Esophagus squamous epithelium (tissue), 5 donors: ENCODE measurements at places on chromosomes 2 and 18.

- no peak for DNase-seq
Observed at GRCh38 chr18:54641734-54642133, 50.7 kb downstream of the DYNAP start.

DNA sequence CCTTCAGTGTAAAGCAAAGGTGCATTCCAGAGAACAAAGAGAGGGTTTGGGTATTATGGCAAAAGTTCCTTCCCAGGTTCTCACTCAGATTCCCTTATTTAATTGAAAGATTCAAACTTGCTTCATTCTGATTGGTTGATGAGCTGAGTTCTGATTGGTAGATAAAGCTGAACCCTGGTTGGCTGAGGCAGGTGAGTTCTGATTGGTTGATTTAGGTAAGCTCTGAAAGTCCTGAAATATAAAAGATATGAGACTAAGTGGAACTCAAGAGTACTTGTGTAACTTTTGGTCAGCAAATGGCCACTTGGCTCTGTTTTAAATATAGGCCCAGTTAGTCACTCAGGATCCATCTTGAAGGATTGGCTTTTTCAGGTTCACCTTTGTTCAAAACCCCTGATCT lies 99.8 kb upstream of the FBXO11 start:
- no peak for DNase-seq

- no peak for DNase-seq
Observed at GRCh38 chr2:232652505-232652851, 19.1 kb downstream of the EFHD1 start.

GRCh38 chr18:22829781-22830180 lies 103.3 kb upstream of the RBBP8 start:
- no peak for DNase-seq

- DNase-seq: no peak
Observed at GRCh38 chr18:36650906-36651305, 177.9 kb downstream of the TPGS2 start.

- DNase-seq: no peak
Observed at GRCh38 chr2:8501061-8501720, 180.7 kb upstream of the ID2 start.

- DNase-seq: no peak
Observed at GRCh38 chr2:3186766-3187165, 190.9 kb downstream of the EIPR1 start.

- DNase-seq: no peak
Observed at GRCh38 chr18:55079481-55080355, 120.5 kb upstream of the CCDC68 start.

DNA sequence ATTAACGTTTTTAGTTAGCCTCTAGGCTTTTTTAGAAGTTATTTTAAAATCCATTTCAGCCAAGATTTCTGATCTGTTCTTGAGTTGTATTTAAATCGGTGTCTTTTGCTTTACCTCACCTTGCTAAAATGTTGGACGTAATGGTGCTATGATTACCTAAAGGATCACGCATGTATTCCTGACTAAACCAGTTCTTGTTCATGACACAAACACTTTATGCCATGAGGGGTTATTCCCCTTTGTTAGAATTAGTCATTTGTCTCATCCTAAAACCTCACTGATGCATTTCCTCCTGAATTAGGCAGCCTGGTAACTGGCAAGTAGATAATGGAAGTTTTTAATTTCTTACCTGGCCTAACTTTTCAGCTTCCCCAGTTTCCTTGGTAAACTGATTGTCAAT lies 185.4 kb upstream of the TANK start:
- no peak for DNase-seq

- no peak for DNase-seq
Observed at GRCh38 chr2:153770359-153770991, 101.2 kb upstream of the GALNT13 start.

GRCh38 chr2:105068387-105068786 lies 30.5 kb downstream of the MRPS9 start:
- DNase-seq: no peak

GRCh38 chr2:239399433-239399920 lies 1.3 kb downstream of the HDAC4 start:
- DNase-seq: no peak

- no peak for DNase-seq
Observed at GRCh38 chr2:52269696-52270485, 1238.0 kb upstream of the NRXN1 start.

DNA sequence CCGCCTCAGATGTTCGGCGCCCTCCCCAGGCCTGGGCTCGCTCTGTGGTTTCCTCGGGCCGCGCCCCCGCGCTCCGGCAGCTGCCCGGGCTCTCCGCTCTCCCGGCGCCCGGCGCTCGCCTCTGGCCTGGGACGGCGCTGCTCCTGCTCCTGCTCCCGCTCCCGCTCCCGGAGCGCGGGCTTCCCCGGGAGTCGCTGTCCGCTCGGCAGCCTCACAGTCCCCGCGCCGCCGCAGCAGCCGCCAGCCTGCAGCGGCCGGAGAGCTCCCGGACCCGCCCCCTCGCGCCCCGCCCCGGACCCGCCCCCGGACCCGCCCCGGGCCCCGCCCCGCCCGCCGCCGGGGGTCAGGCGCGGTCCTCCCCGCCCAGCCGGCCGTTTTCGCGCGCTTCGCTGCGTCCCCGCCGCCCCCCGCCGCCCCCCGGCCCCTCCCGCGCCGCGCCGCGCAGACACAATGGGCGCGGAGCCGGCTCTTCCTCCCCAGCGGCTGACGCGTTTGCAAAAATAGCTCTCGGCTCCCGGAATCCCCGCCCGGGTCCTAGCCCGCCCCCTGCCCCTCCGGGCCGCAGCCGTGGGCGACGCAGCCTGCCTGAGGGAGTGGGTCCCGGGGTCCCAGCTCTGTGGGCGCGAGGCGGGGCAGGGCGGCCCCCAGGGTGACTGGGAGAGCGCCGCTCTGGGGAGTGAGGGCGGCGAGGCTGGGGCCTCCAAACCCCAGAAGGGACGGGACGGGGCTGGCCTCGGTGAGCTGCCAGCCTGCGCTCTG lies at the start of gene ARL4C:
TSS of gene ARL4C (minus strand) at position 247 of the 759 bp plus-strand sequence. CDS start 495 bp downstream, outside the sequence.
- DNase-seq: no peak

- no peak for DNase-seq
Observed at GRCh38 chr18:22193466-22193865, 24.1 kb downstream of the GATA6 start.

- DNase-seq: no peak
Observed at GRCh38 chr2:226300196-226300886, 499.3 kb downstream of the IRS1 start.

DNA sequence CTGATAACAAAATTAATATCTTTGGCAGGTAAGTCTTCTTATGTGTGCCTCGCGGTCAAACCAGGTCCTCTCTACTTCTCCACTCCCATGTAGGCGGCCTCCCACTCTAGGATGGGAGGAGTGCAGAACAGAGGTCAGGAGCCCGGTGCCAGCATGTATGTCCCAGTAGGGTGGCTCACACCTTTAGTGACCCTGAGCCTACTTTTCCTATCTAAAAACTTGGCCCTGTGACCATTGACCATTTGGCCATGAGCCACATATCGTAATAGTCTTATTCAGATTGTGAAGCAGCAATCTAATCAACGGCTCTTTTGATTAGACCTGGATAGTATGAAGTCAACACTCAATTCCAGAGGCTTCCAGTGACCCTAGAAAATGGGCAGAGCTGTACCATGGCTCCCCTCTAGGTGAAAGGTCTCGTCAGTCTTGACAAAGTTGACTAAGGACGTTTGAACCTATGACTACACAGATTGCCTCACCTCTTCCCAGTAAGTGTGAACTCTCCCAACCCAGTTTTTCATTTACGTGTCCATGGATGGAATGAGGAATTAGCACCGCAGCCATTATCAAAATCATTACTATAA lies 17.1 kb upstream of the FABP1 start:
- no peak for DNase-seq

DNA sequence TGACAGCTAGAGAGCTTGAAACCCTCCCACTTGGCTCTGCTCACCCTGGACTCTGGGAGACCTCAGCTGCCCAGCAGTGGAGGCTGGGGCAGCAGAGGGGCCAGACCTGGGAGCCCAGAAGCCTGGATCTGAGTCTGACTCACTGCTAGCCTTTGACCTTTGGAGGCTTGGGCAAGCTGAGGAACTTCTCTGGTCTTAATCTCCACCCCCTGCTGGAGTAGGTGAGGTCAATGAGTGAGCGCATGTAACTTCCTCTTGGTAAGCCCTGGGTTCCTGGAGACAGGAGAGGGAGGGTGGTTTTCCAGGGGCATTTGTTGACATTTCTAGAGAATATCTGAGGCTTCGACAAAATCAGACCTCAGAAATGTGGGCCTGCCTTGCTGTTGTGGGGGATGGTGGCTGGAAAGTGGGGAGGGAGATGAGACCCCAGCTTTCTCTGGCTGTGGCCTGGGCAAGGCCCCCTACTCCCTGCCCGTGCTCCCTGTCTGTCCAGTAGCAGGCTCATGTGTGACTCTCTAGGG lies 73.0 kb upstream of the YWHAQ start:
- DNase-seq: no peak

DNA sequence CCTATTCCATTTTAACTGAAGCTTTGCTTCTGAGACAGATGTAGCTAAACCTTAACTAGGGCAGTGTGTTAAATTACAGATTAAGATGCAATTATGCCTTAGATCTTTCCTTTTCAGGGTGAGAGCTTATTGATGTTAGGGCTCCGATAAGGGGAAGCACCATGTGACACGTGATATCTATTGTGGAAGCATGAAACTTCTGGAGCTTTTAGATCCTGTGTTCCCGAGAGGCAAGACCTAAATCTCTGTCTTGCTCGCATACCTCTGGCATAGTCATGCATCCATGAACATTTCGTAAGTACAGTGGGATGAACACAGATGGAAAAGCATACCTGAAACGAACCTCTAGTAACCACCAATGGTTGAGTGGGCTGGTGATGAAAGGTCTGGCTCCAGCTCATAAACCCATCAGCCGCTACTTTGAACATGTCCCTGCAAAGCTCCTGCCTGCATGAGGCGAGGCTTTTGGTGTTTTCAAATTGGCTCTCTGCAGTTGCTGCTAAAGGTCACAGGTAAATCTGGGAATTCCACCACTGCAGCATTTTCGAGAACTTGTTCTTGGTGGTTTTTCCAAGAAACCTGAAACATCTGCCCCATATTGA lies 3.7 kb upstream of the NRP2 start:
- DNase-seq: no peak

- DNase-seq: no peak
Observed at GRCh38 chr18:2984091-2984490, 28.9 kb downstream of the LPIN2 start.

DNA sequence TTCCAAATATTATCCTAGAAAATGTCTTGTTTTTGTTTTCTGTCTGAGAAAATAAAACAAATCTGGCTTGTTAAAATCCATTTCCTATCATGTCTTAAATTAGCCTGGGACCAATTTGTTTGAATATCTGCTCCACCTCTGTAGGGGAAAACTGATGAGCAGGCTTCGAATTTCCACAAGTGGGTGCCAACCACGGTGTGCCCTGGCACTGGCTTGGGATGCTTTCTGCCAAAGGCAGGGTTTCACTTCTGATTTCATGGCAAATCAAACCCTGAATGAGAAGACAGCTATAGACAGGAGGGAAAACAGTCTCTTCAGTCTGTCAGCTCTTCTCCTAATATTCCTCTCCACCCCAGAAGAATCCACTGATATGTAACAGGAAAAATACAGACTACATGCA lies 33.7 kb upstream of the STAT4 start:
- DNase-seq: no peak

- no peak for DNase-seq
Observed at GRCh38 chr2:39243469-39244123, at the start of gene CDKL4. Gene CDKL4, minus strand, starts transcription at chr2:39243970.

DNA sequence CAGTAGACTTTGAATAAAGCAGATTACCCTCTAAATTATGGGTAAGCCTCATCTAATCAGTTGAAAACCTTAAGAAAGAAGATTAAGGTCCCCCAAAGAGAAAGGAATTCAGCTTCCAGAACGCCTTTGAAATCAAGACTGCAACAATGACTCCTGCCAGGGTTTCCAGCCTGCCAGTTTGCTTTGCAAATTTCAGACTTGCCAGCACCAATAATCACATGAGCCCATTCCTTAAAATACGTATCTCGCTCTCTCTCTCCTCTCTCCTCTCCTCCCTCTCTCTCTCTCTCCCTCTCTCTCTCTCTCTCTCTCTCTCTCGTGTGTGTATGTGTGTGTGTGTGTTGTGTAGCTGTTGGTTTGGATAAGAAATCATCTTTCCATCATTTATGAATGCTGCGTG lies 184.2 kb downstream of the PDE1A start:
- DNase-seq: no peak

DNA sequence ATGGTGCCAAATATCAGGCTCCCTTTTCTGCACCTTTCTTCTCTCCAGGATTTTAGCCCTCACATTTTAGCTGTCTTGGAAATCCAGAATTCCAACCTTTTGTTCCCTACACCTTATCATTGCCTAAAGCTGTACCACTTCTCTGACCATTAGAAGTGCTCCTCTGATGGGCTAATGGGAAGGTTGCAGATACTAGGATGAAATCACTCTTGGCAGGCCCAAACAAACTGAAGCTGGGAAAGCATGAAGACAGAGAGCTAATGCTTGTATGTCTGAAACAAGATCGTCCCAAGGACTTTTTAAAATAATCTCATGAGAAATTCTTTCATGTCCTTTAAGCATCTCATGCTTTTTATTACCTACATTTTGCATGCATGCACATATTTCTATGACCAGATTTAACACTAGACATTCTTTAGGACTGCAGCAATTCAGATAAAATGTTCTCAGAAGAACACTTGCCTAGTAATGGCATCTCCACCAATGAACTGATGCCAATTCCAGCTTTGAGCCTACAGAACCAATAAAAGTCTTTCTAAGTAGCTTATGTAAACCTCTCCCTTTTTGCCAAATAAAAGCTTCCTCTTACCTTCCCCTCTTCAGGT lies 98.4 kb upstream of the OSR1 start:
- no peak for DNase-seq

GRCh38 chr2:56523816-56524215 lies 340.0 kb downstream of the CCDC85A start:
- no peak for DNase-seq

DNA sequence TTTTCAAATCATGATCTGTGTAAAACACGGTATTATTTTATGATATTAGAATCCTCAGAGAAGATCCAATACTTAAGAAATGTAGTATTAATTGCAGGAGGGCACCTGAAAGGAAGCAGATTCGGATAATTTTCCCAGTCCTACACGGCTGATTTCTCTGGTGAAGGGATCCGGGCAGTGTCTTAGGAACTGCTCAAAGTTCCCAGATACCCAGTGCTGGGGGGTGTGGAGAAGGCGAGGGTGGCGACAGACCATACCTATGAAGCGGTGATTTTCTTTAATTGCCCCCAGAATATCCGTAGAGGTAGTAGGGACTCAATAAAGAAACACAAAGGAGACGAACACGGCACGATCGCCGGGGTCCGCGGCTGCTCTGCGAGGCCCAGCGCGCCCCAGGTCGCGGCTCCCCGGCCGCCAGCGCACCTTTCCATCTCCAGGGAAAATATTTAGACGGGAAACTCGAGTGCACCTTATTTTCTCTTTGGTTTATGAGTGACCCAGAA lies 1.4 kb upstream of the SOX11 start:
- DNase-seq: no peak

DNA sequence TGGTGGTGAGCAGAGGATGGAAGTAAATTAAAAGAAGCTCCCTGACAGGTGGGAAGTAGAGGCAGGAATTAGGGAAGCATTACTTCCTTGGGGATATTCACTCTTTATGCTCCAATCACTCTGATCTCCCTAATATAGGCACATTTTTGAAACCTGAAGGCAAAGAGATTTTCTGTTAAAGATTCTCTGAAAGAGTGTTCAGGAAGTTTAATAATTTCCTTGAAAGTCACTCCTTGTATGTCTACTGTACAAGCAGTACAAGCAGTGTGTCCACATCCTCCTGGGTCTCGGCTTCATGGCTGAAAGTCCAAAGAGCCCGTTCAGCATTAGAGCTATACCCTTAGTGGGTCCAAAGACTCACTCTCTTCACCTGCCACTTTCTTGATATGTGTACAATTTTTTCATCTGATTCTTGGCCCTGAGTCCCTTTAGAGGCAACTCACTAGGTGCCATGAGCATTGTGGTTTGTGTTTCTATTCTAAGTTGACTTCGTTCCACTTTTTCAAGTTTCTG lies 60.2 kb downstream of the AAK1 start:
- DNase-seq: no peak
